Stimulated activated CD8-positive, alpha-beta memory T cell treated with anti-CD3 and anti-CD28 coated beads, Interleukin-4, amount 100 ng/mL, for 48 hours (primary cell): ENCODE measurements at places on chromosomes 4 and X.

GRCh38 chr4:181606300-181606699 is 636.9 kb upstream of the TENM3 start:
- DNase-seq = no peak

DNA sequence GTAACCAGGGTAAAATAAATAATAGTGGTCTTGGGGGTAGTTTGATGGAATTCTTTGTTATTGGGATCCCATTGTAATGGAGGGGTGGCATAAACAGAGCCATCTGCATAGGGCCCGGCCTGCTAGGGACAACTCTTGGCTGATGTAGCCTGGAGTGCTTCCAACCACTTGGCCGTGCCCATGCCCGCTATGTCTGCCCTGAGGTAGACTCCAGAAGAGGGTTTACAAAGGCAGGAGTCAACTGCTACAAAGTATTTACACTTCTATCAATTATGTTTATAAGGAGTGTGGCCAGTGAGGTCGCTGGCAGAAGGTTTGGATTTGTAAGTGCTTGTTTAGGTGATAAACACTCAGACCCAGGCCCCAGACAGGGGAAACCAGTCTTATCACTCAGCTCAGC is 8.1 kb downstream of the RASL11B start:
- DNase-seq = no peak

DNA sequence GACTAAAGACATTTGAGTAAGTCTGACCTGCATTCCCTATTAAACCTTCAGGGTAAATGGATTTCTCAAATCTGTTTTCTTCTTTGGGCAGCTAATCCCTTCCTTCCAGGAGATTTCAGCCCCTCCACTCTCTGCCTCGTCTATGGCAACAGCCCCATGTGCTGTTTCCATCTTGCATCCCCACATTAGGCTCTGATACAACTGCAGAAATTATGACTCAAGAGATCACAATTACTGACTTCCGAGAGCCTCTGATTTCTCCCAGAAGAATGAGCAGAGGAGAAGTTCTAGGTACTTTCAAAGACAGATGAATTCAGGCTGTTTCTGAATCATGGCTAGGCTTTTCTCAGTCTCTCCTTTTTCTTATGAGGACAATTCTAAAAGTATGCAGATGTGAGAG is 38.7 kb downstream of the RAI2 start:
- DNase-seq = no peak

GRCh38 chr4:72701987-72702819 is 133.2 kb upstream of the ADAMTS3 start:
- peak; percentile 25 for DNase-seq

- DNase-seq = no peak
These were observed 39.4 kb upstream of the SHROOM4 start for GRCh38 chrX:50853399-50853798.
